Activated T-helper 1 cell treated with anti-CD3 and anti-CD28 coated beads, Interleukin-2, amount 50 U/mL, for 16 hours (primary cell): ENCODE measurements at places on chromosomes 1 and 21.

- DNase-seq, result no peak
Measured at GRCh38 chr1:8329439-8329838, 11.5 kb downstream of the SLC45A1 start.

DNA sequence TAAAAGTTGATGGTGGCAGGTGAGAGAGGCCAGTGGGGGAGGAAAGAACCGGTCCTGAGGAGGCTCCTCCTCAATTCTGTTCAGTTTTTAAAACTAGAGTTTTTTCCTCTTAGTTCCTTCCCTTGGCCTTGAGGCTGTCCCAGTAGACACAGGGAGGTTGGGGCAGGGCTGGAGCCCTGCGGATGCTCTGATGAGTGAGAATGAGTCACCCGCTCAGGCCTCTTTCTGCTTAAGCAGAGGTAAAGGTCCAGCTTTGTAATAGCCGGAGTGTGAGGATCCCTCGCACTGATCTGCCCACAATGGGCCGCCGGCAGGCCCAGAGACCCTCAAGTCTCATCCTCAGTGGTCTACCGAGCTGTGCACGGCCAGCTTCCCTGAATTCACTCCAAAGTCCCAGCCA lies 49.6 kb upstream of the IRF2BP2 start:
- DNase-seq, result no peak

DNA sequence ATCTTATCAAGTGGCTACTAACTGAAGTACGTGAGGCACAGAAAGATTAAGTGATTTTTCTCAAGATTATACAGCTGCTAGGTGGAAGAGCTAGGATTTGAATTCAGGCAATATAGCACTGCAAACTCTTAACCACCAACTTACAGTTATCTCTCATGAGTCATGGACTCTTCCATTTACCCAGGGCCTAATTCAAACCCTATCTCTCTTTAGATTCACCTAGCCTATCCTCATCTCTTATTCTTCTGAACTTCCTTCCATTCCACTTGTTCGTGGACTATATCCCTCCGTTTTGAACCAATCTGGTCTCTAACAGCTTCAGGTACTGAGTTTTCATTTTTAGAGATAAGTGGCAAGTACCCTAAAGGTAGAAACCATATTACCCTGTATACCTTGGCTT lies 92.8 kb upstream of the DMRTA2 start:
- DNase-seq, result no peak

DNA sequence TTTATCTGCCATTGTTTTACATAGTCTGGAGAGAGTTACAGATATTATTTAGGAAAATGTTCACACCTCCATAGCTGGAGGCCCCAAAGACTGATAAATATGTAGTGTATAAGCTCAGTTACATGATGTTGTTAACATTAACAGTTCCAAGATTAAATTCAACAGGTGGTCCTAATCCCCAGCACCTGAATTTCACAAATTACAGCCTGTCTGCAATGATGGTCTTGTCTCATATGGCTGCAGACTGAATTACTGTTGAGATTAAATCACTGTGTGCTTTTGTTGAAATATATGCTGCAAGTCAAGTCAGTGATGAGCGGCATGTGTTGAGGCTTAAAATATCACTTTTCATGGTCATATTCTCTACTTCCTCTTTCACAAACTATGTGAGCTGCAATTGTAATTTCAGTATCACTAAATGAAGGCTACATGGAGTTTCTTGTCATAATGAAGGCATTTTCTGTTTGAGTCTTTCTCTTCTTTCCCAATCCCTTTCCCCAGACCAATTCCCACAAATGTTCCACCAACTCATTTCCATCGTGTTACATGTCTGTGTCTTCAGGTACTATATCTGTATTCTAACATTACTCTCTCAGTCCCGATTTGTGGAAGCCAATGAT lies 4.2 kb downstream of the ST6GALNAC5 start:
- DNase-seq, result no peak

DNA sequence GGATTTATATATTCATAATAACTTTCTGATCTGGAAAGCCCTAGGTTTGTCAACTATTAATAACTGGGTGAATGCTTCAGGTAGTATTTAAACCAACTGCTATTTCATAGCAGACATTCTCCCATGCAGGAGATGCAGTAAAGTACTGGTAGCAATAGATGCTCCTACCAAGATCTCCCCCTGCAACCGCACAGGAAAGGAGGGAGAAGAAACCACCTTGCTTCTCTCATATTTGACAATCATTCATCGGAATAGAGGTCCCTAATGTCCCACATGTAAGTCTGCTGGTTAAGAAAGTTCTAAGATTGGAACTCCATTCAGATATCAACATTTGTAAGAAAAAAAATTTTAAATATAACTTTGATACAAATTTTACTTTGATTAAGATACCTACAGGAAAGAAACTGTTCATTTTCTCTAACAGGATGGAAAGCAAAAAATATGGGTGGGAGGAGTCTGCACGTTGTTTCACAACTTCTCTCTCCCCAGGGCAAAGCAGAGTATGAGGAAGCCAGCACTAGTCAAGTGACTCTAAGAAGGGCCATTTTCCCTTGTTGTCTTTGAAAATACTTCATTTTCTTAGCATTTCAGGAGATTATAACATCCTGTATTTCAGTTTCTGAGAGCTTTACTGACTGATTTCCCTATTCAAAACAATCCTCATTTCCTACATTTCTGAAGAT lies at the start of gene PYHIN1:
Gene PYHIN1 (plus strand): TSS at position 498 of the 683 bp plus-strand sequence. CDS start 5,359 bp downstream, outside the sequence.
- no peak for DNase-seq

DNA sequence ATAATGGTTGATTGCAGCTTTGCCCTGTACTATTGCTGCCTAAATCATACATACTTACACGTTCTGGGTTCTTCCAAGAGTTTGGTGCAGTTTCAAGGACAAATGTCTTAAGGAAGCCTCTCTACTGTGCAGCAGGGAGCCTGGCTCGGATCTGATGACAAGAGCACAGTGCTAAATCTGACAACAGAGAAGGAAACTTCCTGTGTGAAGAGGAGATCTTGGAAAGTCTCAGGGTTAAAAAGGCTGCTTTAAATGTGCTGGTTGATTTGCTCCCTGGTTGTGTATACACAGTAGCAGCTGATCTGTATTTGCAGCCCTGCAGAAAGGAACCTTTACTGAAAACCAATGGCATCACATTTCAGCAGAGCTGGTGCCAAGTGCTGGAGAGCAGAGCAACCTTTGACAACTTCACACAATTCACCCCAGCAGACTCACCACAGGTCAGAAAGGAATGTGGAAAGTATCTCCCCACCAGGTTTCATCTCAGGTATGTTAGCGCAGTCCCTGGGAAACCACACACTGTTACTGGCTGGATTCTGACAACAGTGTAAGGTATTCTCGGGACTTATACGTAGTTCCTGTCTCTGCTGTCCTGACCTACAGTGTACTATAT lies 355.0 kb upstream of the ESRRG start:
- DNase-seq, result no peak

- no peak for DNase-seq
Measured at GRCh38 chr21:19684328-19684727, 1280.7 kb upstream of the TMPRSS15 start.

- DNase-seq, result no peak
Measured at GRCh38 chr1:62725255-62725654, 37.1 kb upstream of the DOCK7 start.

GRCh38 chr1:215022741-215023141 lies 59.8 kb upstream of the KCNK2 start:
- no peak for DNase-seq

GRCh38 chr1:56506951-56507491 lies 72.3 kb downstream of the PLPP3 start:
- DNase-seq, result no peak

DNA sequence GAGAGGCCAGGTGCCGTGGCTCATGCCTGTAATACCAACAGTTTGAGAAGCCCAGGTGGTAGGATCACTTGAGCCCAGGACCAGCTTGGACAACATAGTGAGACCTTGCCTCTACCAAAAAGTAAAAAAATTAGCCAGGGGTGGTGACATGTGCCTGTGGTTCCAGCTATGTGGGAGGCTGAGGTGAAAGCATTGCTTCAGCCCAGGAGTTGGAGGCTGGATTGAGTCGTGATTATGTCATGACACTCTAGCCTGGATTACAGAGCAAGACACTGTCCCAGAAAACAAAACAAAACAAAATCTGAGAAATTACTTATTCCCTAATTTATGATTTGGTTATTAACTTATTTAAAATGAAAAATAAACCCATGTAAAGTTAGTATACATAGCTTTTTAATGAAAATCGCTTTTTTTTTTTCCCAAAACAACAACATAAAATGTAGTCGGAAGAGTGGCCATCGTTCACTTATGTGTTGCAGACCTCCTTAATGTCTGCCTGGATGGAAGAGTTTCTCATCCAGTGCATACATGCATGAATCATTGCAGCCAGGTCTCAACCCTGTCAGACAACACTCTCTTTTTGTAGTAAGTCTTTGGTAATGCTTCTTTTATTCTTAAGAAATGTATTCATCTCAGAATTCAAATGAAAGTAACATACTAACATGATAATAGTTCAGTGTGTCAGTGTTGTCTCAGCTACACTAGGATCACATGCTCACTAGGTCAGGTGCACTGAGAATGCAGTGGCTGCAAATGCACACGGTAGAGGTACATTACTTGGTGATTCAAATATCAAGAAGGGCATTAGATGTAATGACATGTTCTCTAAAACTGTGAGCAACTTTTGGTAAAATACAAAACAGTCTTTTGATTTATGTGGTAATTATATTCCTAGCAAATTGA lies 28.0 kb downstream of the ITSN1 start:
- no peak for DNase-seq

DNA sequence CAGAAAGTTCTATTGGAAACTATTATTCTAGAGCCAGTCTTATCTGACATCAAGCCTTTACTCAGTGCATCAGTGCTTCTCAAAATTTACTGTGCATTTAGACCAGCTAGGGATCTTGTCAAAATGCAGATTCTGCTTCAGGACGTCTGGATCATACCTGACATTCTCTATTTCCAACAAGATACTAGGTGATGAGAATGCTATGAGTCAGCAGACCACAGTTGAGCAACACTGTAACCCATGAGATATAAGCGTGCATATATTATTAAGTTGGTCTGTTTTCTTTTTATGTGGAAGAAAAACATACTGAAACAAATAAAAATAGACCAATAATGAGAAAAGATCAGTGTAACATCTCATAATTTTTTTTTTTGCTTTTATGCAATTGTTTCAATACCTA lies 40.4 kb upstream of the KCNH1 start:
- DNase-seq, result no peak

GRCh38 chr1:158028969-158029368 lies 35.5 kb downstream of the KIRREL1 start:
- no peak for DNase-seq

DNA sequence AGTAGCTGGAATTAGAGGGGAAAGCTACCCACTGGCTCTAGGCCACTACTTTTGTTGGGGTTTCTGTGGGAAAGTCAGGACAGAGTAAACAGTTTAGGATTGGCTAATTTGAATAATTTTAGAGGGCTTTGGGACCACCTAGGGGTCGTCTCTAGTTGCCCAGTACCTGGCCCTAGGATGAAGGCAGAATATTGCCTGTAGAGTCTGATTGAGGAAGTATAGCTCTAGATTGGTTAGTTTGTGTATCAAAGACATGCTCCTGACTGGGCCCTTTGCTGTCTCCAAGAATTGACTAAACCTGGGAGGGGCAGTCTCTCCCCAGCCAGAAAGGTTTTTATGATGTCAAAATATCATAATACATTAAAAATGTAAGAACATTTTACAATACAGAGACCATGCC lies 142.0 kb downstream of the POU2F1 start:
- DNase-seq, result no peak

- no peak for DNase-seq
Measured at GRCh38 chr21:35873441-35873840, 186.9 kb downstream of the SETD4 start.

DNA sequence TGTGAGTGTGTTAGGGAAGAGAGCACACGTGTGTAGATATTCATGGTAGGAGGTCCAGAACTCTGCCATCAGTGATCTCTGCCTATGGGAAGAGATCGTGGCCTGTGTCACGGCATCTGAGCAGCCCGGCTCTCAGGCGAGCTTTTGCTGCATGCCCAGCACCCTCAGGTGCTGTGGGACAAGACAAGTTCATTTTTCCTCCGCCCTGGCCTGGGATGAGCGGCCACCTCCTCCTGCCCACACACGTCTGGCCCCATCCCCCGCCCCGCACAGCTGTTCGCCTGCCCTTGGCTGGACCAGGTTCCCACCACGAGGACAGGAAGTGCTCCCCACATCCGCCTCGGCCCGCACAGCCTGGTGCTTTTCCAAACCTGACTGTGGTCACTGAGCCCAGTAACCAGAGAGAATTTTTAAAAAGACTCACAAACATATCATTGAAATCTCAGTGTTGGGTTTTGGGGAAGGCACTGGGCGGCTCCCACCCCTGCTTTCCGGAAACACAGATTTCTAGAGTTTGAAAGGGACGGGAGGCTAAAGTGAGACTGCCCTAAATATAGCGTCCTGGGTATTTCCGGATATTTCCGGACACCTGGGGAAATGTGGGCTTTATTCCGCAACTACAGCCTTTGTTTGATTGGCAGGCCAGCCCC lies 18.0 kb downstream of the BMP8A start:
- DNase-seq, result no peak

- no peak for DNase-seq
Measured at GRCh38 chr1:159436469-159436868, 3.1 kb upstream of the OR10J1 start.

- DNase-seq, result no peak
Measured at GRCh38 chr1:151949371-151950193, 40.3 kb upstream of the THEM4 start.

DNA sequence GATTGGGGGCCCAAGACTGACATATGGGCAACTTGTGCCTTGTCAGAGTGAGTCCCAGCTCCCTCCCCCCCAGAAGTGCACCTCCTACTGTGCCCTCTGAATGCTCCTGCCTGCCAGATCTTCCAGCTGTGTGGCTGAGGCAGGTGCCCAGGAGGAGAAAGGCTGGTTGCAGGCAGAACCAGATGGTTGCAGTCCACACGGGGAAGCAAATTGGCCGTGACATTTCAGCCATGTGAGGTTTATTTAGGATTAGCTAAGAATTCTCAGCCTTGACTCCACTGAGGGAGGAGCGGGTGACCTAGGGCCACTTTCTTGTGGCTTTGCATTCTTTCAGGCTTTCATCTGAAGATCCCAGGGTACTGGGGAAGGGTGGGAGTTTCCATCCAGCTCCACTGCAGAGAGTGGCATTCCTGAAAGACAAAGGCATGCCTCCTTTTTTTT lies 33.8 kb downstream of the PEX14 start:
- DNase-seq, result no peak

DNA sequence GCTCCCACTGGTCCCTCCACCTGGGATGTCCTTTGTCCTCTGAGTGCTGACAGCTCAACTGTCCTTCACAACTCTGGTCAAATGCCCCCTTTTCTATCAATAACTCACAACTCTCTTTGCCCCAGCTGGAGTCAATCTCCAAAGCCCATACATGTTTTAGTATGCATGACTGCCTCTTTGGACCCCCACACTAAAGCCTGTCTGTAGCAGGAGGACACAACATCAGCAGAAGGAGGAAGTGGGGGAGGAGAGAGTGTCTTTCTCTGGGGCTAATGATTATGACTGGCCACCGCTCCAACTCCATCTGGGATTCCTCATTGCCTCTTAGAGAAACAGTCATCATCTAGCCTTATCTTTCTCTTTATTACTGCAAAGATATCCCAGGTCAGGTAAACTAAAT lies 186.6 kb upstream of the FGGY start:
- DNase-seq, result no peak
